ENCODE measurements at places on chromosomes 6 and 20. TPM values are rescaled to one million over a fixed set of nuclear protein-coding genes. Genes with fewer than 3 reads are reported as not detected.

- peak; percentile 52 for DNase-seq
Measured at GRCh38 chr6:36679043-36679833, 724 bp downstream of the CDKN1A start.

- no peak for DNase-seq
Measured at GRCh38 chr20:33474963-33475362, 14.9 kb upstream of the CBFA2T2 start.

GRCh38 chr6:82408952-82409431, 45.4 kb downstream of the TPBG start:
- peak; percentile 82 for DNase-seq

LY6G6F gene
- not detected for total RNA-seq

- no peak for DNase-seq
Measured at GRCh38 chr20:57468523-57469417, 56.2 kb downstream of the CTCFL start.

DNA sequence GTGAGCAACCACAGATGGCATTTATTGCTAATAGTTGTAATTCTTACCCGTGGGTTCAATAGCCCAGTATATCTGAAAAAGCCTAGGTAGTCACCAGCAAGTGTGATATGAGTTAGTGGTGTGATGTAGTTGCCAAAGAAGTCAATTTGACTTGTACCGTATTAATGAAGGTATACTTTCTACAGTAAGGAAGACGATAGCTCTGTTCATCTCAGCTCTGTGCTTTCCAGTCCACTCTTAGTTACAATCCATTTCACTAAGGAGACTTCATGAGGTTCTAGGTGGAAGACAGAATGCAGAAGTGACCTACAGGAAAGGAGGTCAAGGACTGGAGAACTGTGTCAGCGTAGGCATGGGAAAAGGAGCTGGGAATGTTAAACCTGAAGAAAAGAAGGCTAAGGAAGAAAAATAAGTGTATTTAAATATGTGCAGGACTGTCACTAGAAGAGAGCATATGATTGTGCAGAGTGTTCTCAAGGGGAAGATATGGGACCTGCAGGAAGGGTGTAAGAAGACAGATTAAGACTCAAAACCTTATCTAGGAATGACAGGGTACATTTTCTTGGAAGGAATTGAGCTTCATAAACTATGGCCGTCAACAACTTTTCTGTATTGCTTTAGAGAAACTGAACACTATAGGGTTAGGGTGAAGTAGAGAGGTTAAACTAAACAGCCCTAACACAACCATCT, 116.9 kb upstream of the SCGN start:
- DNase-seq: no peak

PI3 gene
- total RNA-seq: not detected

XKR7 gene
- not detected for total RNA-seq

GRCh38 chr20:49675368-49676151, 38.1 kb downstream of the B4GALT5 start:
- no peak for DNase-seq

GRCh38 chr6:154408891-154409500, 52.4 kb upstream of the IPCEF1 start:
- peak; percentile 44 for DNase-seq

GRCh38 chr6:1991332-1991878, 254.0 kb downstream of the GMDS start:
- DNase-seq: no peak

- peak; percentile 63 for DNase-seq
Measured at GRCh38 chr6:90256698-90257485, 39.8 kb downstream of the BACH2 start.

DNA sequence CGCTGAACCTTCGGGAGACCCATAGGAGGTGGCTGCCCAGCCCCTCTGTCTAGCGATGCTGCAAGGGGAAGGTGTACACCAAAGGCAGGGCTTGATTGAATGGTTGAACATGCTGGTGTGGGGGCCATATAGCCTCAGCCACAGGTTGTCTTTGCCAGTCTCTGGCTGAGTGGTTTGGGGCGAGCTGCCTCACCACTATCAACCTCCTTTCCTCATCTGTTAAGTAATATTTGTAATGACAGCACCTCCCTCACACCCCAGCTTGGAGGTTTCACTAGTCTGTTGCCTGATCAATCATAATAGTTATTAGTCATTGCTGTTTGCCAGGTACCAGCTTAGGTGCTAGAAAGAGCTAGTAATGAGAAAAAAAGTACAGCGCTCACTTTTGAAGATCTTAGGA, 11.8 kb upstream of the ZNF831 start:
- no peak for DNase-seq

- DNase-seq: no peak
Measured at GRCh38 chr20:5171790-5172164, 45.0 kb downstream of the CDS2 start.

ADGRF4 gene
- total RNA-seq: 0.43 TPM

DNA sequence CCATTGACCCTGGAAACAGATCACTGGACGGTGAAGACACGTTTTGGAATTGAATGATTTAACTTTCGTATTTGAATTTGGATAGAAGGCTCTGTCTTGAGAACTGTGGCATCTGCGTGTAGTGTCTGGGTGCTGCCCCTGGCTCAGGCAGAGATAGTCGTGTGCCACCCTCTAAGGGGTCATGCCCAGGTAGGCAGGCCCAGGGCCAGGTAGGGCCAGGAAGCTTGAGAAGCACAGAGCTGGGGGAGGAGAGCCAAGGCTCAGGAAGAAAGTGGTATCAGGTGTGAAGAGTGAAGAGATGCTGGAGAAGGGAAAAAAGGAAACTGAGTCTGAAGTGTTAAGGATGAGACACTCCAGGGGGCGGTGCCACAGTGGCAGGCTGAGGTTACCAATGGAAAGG, 75.5 kb downstream of the IYD start:
- DNase-seq: no peak

SUMO4 gene
- 2.6 TPM for total RNA-seq

SF3B5 gene
- total RNA-seq: 78.6 TPM
